ENCODE measurements at places on chromosomes 11 and 22.

- DNase-seq, result no peak
Observed at GRCh38 chr22:37320726-37321677, 38.7 kb downstream of the CYTH4 start.

DNA sequence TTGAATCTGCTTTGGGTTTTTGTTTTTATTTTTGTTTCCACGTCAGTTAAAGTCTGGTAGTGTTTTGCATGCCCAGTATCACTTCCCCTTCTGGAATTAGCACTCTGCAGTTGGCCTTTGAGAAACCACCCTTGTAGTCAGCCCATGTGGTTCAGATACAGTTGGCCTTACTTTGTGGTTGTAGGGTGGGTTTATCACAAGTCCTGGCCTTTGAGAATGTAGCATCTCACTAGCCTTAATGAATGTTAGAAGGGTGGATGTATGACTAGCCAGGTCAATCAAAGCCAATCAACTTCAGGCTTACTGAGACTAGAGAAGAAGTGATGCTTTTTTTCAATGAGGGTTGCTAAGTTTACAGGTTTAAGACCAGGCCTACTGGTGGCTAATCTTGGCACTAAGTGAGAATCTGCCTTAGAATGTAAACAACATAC lies 19.8 kb downstream of the ARL14EP start:
- DNase-seq, result no peak

GRCh38 chr11:124923296-124923695 lies 4.2 kb downstream of the HEPN1 start:
- DNase-seq, result no peak

DNA sequence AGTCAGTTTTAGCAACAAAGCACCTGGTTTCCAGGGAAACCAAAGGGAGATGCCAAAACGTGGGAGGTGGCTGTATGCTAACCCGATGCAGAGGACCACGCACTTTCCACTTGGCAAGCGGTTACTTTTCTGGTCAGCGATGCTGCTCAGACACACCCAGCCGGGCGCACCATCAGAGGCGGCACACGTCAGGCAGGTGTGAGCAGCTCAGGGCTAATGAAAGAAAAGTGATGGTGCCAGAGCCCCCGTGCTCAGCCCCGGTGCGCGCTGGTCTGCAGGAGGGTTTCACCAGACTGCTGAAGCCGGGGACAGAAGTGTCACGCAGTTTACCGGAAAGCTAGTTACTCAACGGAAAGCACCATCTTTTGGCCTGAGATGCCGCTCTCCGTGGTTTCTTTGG lies 5.7 kb downstream of the LTO1 start:
- DNase-seq, result no peak

- DNase-seq, result no peak
Observed at GRCh38 chr11:129711760-129712159, 103.9 kb upstream of the TMEM45B start.

GRCh38 chr22:17131686-17132085 lies 10.5 kb upstream of the TMEM121B start:
- no peak for DNase-seq

GRCh38 chr22:27911330-27911729 lies 7.7 kb downstream of the PITPNB start:
- no peak for DNase-seq

- DNase-seq, result no peak
Observed at GRCh38 chr22:43467216-43467940, 55.6 kb downstream of the MPPED1 start.

DNA sequence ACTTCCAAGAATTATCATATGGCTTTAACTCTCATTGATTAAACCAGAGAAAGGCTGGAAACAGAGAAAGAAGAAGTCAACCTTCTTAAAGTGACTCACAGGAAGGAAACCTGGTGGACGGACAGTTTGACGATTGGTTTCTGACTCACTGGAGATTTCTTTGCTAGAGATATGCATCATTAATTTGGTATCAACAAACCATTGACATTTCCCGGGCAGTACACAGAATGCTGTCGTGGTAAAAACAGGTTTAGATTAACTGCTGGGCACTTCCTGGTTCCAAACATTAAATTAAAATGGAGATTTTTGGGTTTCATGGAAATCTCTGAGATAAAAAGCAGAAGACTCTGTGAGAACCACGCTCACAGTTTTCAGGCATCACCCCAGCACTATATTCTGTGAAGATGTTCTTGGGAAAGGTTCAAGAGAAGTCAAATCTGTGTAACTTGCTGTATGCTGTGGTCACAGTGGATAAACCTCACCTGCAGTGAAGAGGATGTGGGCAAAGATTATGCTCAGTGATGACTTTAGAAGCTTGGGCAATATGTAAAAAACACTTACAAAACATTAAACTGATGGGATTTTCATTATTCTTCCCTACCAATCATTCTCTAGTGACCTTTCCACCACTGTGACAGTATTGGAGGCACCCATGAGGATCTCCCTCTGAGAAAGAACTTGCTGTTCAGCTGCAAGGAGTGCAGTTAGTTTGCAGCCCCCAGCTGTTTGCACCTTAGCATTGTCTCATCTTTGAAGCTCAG lies 61.1 kb upstream of the CD44 start:
- DNase-seq, result peak; percentile 44

DNA sequence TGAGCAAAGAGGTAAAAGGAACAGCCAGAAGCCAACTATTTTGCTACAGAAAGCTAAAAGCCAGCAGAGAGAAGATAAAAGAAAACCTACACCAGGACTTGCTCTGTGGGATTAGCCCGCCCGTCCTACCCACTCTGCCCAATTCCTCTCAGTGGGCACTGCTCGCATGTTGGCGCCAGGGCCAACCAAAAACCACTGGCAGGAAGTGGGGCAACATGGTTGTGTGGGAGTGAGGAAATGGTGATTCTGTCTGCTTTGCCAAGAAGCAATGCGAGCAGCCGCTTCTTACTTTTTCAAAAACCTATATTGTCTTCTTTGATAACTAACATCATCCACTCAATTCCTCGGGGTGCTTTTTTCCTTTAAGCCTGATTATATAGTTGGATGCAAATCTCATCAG lies 14.2 kb upstream of the APOA1 start:
- no peak for DNase-seq

- no peak for DNase-seq
Observed at GRCh38 chr11:65489035-65489705, 9.7 kb upstream of the MALAT1 start.

GRCh38 chr11:81673001-81673400 lies 1060.7 kb downstream of the FAM181B start:
- no peak for DNase-seq

DNA sequence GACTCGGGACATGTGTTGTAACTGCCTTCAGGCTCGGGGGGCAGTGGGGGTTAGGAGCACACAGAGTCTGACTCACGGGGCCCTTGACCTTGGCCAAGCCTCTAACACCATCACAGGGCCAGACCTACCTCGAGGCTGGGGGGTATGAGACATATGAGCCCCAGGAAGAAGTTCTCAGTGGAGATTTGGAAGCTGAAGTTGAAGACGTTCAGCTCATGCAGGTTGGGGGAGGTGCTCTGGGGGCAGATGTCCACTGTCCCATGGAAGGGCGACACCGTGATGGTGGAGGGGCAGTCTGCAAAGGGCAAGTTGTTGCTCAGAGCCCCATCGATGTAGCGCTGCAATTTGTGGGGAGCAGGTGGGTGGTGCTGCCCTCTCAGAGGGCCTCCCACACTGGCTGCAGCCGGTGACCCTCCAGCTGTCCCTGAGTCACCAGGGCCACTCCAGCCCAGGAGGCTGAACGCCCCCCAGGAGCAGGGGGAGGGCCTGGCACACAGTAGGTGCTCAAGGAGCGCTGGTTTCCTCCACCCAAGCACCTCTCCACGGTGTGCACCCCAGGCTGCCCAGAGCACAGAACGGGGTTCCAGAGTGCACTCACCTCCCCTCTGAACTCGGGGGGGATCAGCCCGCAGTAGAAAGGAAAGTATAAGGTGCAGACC lies 2.5 kb downstream of the PNPLA5 start:
- DNase-seq, result no peak

GRCh38 chr11:86047275-86047991 lies 21.5 kb downstream of the PICALM start:
- no peak for DNase-seq

GRCh38 chr22:49066619-49067018 lies 761.1 kb downstream of the BRD1 start:
- no peak for DNase-seq

DNA sequence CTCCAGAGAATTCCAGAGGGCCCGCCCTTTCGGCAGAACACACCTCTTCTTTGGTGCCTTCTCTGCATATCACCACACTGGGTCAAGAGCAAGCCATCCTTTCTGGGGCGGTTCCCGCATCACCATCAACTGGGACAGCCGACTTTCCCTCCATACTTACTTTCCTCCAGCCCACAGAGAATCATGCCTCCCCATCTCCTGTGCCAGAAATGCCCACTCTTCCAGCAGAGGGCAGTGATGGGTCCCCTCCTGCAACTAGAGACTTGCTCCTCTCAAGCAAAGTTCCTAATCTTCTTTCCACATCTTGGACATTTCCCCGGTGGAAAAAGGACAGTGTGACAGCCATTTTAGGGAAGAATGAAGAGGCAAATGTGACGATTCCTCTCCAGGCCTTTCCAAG lies 157.7 kb downstream of the C11orf91 start:
- no peak for DNase-seq

GRCh38 chr11:111370902-111371578 lies 8.0 kb downstream of the POU2AF1 start:
- no peak for DNase-seq

DNA sequence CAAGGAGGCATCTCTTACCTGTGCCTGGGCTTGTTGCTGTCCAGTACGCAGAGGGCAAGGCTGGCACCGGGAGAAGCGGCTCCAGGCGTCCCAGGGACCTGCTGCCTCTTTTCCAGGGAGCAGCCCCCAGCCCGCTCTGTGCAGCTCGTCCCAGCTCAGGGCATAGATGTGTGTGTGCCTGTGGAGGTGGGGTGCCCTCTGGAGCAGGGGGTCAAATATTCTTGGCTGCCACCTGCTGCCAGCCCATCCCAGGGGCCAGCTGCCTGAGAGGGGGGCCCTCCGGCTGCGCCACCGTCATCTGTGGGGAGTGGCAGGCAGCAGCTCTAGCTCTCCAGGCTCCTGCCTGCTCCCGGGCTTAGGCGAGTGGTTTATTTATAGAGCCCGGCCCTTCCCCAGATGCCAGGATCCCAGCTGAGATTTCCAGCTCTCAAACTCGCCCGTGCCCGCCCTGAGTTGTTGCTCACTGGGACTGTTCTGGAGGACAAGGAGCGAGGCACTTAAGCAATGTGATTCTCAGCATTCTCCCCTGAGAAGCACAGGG lies 87.5 kb downstream of the RTL6 start:
- DNase-seq, result peak; percentile 19

DNA sequence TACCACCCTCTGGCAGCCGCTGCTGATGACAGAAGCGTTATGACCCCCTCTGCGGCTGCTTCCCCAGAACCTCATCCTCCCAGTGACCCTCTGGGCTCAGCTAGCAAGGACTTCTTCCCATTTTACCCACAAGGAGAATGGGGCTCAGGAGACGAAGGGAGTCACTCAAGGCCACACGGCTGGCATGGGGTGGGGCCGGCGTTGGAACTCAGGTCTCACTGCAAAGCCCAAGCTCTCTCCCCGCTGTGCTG lies 16.8 kb upstream of the SUN2 start:
- no peak for DNase-seq

GRCh38 chr22:47848184-47848920 lies 1085.9 kb downstream of the TBC1D22A start:
- no peak for DNase-seq

- no peak for DNase-seq
Observed at GRCh38 chr22:50564289-50564688, 1.6 kb upstream of the SYCE3 start.

DNA sequence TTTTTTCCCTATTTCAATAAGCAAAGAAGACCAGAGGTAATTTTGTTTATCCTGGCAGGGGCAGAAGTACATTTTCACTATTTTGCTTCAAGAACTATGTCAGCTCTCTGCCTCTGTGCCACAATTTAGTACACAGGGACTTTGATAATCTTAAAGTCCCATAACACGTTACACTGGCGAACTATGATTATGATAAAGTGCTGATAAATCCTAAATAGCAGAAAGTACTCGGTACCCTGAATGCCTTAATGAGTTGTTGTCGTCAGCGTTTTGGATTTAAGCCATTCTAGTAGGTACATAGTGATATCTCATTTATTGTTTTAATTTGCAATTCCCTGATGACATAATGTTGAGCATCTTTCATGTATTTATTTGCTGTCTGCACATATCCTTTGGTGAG lies 16.6 kb upstream of the PHOX2A start:
- DNase-seq, result no peak

GRCh38 chr11:69641681-69642548 lies 959 bp downstream of the CCND1 start:
- no peak for DNase-seq

DNA sequence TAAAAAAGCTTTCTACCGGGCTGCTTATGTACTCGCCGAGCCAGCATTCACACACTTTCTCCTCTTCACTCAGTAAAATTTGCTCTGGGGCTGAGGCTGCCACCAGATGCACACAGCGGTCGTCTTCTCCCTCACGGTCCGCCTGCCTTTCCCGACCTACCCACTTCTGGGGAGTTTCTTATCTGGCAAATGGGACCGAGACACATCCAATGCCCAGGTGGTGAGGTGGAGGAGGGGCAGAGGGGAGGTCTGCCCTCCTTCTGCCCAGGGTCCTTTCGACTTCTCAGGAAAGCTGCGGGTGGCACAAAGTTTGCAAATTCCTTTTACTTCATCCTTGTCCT lies 43.9 kb downstream of the GRIK4 start:
- DNase-seq, result no peak

DNA sequence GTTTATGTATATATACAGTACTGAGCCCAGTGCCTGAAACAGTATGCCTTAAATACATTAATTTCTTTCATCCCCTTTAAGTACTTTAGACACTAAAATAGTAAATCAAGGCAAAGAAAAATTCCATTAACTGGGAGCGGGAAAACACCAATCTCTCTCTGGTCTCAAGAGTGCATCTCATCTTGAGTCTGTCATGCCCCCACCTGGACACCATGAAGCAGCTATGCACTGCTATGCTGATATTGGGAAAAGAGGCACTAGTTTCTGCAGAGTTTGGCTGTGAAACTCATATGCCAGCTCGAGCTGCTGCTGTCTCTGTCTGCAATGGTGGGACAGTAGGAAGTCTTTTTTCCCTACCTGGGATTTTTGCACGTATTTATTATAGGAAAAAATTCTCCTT lies 754.4 kb upstream of the RAG2 start:
- DNase-seq, result no peak

DNA sequence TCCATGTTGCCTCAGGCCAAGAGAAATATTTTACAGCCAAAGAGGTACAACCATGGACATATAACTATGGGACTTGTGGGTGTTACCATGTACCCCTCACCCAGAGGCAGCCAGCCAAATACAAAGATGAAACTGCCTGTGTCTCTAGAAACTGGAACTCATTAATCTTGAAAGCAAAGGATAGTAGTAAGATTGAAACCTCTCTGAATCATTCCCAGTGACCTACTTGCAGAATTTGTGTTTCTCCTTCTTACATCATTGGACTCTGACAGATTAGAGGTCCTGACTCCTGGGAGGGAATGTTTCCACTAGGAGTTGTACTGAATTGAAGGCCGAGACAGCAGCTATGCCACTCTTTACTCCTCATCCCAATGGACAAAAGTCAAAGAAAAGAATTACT lies 257.4 kb upstream of the UBASH3B start:
- DNase-seq, result no peak
